Effector memory CD8-positive, alpha-beta T cell (primary cell): ENCODE measurements at places on chromosomes 1 and 21.

- DNase-seq: peak; percentile 66
- H3K4me1 ChIP-seq: peaks cover 13% of the 10 kb centered on the region
- H3K4me3 ChIP-seq: no peak overlapping the region
Observed at GRCh38 chr1:16082283-16083038, 9.0 kb upstream of the FAM131C start.

- H3K27me3 ChIP-seq: no peaks in the 10 kb centered on the region
- peak overlapping the region; percentile 99 for H3K27ac ChIP-seq
- no peak for DNase-seq
- peaks cover 90% of the 10 kb centered on the region for H3K36me3 ChIP-seq
- peaks cover 88% of the 10 kb centered on the region for H3K4me1 ChIP-seq
- peak overlapping the region; percentile 99 for H3K4me3 ChIP-seq
Observed at GRCh38 chr1:30753118-30753517, 4.5 kb downstream of the LAPTM5 start.

- peak; percentile 51 for DNase-seq
- H3K27me3 ChIP-seq: no peaks in the 10 kb centered on the region
- peaks cover 4% of the 10 kb centered on the region for H3K36me3 ChIP-seq
Observed at GRCh38 chr1:27522432-27523336, 32.7 kb upstream of the WASF2 start.

GRCh38 chr1:30043731-30044408 is 679.5 kb downstream of the MATN1 start:
- H3K4me3 ChIP-seq: peak overlapping the region; percentile 55
- H3K4me1 ChIP-seq: peaks cover 43% of the 10 kb centered on the region
- DNase-seq: no peak
- no peak overlapping the region for H3K27ac ChIP-seq

GRCh38 chr1:89910780-89911179 is 84.1 kb upstream of the ZNF326 start:
- H3K36me3 ChIP-seq: no peaks in the 10 kb centered on the region
- no peaks in the 10 kb centered on the region for H3K27me3 ChIP-seq
- no peak for DNase-seq
- peaks cover 29% of the 10 kb centered on the region for H3K4me1 ChIP-seq
- no peak overlapping the region for H3K27ac ChIP-seq

GRCh38 chr1:169086603-169087455 is 19.7 kb upstream of the ATP1B1 start:
- H3K27me3 ChIP-seq: no peaks in the 10 kb centered on the region
- no peak overlapping the region for H3K27ac ChIP-seq
- H3K4me1 ChIP-seq: peaks cover 11% of the 10 kb centered on the region
- H3K36me3 ChIP-seq: no peaks in the 10 kb centered on the region
- no peak for DNase-seq

- no peak overlapping the region for H3K4me3 ChIP-seq
- H3K27me3 ChIP-seq: no peaks in the 10 kb centered on the region
- H3K27ac ChIP-seq: no peak overlapping the region
- H3K36me3 ChIP-seq: no peaks in the 10 kb centered on the region
- H3K4me1 ChIP-seq: no peaks in the 10 kb centered on the region
- DNase-seq: no peak
Observed at GRCh38 chr21:26914557-26914956, 52.3 kb downstream of the ADAMTS5 start.

DNA sequence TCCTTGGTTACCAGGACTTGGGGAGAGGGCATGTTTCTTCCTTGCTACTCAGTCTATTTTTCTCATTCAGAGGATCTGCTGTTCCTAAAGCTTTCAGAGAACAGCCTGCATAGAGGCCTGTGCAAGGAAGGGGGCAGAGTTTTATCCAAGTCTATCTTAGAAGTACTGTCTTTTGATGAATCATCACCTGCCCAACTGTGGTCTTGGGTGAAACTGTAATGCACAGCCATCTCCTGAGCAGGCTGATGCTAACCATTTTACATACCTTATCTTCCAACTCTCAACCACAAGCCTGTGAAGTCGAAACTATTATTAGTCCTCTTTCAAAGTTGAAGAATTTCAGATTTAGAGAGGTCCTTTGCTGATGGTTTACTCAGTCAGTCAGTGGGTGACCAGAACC is 368.0 kb downstream of the HHAT start:
- no peaks in the 10 kb centered on the region for H3K27me3 ChIP-seq
- no peak overlapping the region for H3K4me3 ChIP-seq
- DNase-seq: no peak
- no peak overlapping the region for H3K27ac ChIP-seq

- no peak overlapping the region for H3K27ac ChIP-seq
- no peak overlapping the region for H3K4me3 ChIP-seq
- no peaks in the 10 kb centered on the region for H3K4me1 ChIP-seq
- DNase-seq: no peak
- no peaks in the 10 kb centered on the region for H3K36me3 ChIP-seq
Observed at GRCh38 chr1:186244825-186245224, 130.2 kb downstream of the TPR start.

- DNase-seq: no peak
- H3K27me3 ChIP-seq: peaks cover 31% of the 10 kb centered on the region
- no peaks in the 10 kb centered on the region for H3K4me1 ChIP-seq
Observed at GRCh38 chr1:204723131-204723787, 37.7 kb upstream of the LRRN2 start.

GRCh38 chr1:107264561-107264960 is 123.7 kb downstream of the NTNG1 start:
- H3K36me3 ChIP-seq: no peaks in the 10 kb centered on the region
- no peaks in the 10 kb centered on the region for H3K4me1 ChIP-seq
- no peak for DNase-seq
- no peak overlapping the region for H3K4me3 ChIP-seq

DNA sequence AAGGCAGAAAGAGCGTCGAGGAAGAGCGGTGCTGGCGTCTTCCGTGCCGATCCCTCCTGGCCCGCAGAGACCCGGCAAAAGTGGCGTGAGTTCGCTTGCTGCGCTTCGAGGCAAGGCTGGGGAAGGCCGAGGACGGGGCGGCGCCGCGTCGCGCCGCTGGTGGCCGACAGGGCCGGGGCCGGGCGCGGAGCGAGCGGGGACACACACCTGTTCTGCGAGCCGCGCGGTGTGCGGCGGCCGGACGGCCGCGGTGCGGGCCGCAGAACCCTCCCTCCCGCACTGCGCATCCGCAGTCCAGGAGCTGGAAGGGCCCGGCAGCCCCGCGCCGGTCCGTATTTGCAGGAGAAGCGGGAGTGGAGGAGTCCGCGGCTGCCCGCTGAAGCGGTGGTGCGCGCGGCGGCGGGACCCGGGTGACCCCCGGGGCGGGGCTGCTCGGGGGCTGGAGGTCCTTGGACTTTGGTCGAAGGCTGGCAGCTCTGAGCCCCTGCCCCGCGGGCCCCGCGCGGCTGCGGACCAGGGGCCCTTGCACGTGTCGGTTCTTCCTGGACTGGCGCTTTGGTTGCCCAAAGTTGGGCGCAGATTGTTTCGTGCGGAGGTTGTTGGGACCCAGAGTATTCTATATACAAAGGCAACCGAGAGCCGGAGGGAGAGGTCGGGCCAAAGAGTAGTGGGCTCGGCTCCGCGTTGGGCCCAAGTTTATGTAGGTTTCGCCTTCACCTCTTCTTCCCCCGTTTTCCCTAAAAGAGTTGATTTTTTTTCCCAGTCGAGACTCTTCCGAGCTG is 2.6 kb downstream of the RNF220 start:
- H3K27me3 ChIP-seq: peaks cover 14% of the 10 kb centered on the region
- no peak for DNase-seq
- H3K4me1 ChIP-seq: peaks cover 36% of the 10 kb centered on the region
- peak overlapping the region; percentile 94 for H3K4me3 ChIP-seq

- no peak overlapping the region for H3K27ac ChIP-seq
- no peak overlapping the region for H3K4me3 ChIP-seq
- no peaks in the 10 kb centered on the region for H3K27me3 ChIP-seq
- no peak for DNase-seq
- no peaks in the 10 kb centered on the region for H3K36me3 ChIP-seq
Observed at GRCh38 chr1:60129911-60130310, 56.3 kb upstream of the C1orf87 start.

DNA sequence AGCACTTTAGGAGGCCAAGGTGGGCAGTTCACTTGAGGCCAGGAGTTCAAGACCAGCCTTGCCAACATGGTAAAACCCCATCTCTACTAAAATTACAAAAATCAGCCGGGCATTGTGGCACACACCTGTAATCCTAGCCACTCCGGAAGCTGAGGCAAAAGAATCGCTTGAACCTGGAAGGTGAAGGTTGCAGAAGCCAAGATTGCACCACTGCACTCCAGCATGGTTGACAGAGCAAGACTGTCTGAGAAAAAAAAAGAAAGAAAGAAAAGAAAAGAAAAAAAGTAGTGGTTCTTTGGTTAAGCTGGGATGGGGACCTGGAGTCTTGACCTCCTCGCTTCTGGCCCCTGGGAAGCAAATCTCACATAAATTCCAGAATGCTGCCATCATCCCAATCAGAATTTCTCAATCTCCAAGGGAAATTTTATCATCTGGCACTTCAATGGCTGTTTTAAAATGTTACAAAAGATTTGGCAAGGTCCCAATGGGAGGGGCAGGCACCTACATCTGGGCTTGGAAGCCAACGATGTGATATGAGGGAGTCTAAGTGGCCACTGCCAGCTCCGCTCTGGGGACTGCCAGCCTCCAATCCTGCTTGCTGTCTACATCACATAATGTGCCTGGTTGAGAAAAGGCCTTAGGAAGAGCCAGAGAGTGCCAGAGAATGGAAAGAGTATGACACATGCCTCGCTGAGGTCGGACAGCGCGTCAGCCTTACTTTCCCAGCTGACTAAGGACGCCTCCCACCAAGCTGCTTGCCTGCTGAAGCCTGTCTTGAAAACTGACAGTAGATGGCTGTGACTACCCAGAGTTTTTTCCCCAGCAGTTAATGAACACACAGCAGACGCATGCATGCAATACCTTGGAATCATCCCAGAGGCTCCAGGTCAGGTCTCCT is 42.1 kb upstream of the SRP9 start:
- H3K36me3 ChIP-seq: peaks cover 3% of the 10 kb centered on the region
- no peak overlapping the region for H3K4me3 ChIP-seq
- no peak for DNase-seq
- H3K27ac ChIP-seq: no peak overlapping the region
- H3K4me1 ChIP-seq: no peaks in the 10 kb centered on the region
- H3K27me3 ChIP-seq: no peaks in the 10 kb centered on the region

DNA sequence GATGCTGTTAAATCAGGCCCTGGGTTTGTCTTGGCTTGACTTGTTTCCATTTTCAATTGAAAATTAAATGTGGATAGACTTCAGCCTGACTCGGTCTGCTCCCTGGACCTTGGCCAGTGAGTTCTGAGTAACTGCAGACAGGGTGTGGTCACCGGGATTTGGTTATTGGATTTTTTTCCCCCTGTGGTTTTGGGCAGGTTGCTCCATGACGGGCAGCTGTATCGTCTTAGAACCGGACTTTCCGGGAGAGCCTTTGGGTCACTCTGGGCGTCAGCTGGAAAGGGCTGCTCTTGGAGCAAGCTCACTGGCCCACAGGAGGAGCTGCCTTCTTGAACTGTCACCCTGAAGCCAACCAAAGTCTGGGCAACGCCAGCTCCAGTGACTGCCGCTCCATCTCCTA is 75.0 kb downstream of the CLIC6 start:
- no peak overlapping the region for H3K27ac ChIP-seq
- H3K36me3 ChIP-seq: peaks cover 2% of the 10 kb centered on the region
- no peak overlapping the region for H3K4me3 ChIP-seq
- H3K27me3 ChIP-seq: peaks cover 37% of the 10 kb centered on the region
- H3K4me1 ChIP-seq: peaks cover 4% of the 10 kb centered on the region

DNA sequence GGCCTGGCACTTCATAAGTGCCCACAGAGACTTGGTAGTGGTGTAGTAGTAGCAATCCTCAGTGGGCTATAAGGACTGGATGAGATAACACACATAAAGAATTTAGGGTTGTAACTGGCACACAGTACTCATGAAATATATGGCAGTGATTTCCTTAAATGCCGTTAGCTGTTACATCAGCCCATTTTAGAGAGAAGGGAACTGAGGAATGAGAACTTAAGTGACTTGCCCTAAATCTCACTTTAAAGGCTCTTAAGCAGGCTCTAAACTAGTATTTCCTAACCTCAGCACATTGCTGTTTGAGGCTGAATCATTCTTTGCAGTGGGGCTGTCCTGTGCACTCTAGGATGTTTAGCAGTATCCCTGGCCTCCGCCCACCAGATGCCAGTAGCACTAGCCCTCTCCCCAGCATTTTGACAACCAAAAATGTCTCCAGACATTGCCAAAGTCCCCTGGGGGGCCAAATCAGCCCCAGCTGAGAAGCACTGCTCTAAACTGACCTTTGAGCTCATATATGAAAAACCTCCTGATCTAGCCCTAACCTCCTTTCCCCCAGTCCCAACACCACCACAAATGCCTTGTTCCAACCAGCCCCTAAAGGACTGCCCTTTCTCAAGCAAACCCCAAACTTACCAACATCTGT is 11.6 kb downstream of the CAMK2N1 start:
- no peaks in the 10 kb centered on the region for H3K36me3 ChIP-seq
- H3K4me3 ChIP-seq: no peak overlapping the region
- peaks cover 93% of the 10 kb centered on the region for H3K27me3 ChIP-seq
- H3K4me1 ChIP-seq: no peaks in the 10 kb centered on the region
- no peak overlapping the region for H3K27ac ChIP-seq
- DNase-seq: no peak

GRCh38 chr1:201072149-201072548 is 40.1 kb downstream of the CACNA1S start:
- DNase-seq: no peak
- no peaks in the 10 kb centered on the region for H3K36me3 ChIP-seq
- peaks cover 7% of the 10 kb centered on the region for H3K4me1 ChIP-seq
- H3K27ac ChIP-seq: no peak overlapping the region
- H3K4me3 ChIP-seq: no peak overlapping the region
- H3K27me3 ChIP-seq: peaks cover 34% of the 10 kb centered on the region

DNA sequence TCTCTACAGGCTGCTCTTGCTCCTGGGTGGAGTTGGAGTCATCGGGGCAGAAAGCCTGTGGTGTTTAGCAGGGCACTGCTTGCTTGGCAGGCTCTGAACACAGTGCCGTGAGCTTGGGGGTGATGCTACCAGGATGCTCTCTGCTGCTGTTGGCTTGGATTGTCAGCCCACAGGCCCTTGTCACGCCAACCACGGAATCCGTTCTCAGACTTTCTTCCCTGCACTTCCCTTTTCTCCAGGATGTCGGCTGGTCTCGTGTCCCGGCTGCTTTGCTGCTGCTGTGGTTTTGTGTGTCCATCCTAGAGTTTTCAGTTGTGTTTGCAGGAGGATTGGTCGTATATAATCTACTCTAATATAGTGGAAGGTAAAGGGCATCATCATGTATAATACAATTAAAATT is 44.4 kb upstream of the TTC34 start:
- H3K27ac ChIP-seq: no peak overlapping the region
- H3K27me3 ChIP-seq: peaks cover 38% of the 10 kb centered on the region
- DNase-seq: no peak
- no peaks in the 10 kb centered on the region for H3K4me1 ChIP-seq
- no peak overlapping the region for H3K4me3 ChIP-seq

GRCh38 chr1:92376345-92376744 is 77.5 kb downstream of the RPAP2 start:
- no peak for DNase-seq
- H3K27ac ChIP-seq: no peak overlapping the region
- no peak overlapping the region for H3K4me3 ChIP-seq
- H3K27me3 ChIP-seq: no peaks in the 10 kb centered on the region

GRCh38 chr21:23780326-23780725 is 1827.0 kb downstream of the MRPL39 start:
- no peak overlapping the region for H3K27ac ChIP-seq
- H3K27me3 ChIP-seq: no peaks in the 10 kb centered on the region
- DNase-seq: no peak
- H3K36me3 ChIP-seq: peaks cover 2% of the 10 kb centered on the region
